ENCODE measurements at places on chromosomes 11 and 22. TPM values are rescaled to one million over a fixed set of nuclear protein-coding genes. Genes with fewer than 3 reads are reported as not detected.

DNA sequence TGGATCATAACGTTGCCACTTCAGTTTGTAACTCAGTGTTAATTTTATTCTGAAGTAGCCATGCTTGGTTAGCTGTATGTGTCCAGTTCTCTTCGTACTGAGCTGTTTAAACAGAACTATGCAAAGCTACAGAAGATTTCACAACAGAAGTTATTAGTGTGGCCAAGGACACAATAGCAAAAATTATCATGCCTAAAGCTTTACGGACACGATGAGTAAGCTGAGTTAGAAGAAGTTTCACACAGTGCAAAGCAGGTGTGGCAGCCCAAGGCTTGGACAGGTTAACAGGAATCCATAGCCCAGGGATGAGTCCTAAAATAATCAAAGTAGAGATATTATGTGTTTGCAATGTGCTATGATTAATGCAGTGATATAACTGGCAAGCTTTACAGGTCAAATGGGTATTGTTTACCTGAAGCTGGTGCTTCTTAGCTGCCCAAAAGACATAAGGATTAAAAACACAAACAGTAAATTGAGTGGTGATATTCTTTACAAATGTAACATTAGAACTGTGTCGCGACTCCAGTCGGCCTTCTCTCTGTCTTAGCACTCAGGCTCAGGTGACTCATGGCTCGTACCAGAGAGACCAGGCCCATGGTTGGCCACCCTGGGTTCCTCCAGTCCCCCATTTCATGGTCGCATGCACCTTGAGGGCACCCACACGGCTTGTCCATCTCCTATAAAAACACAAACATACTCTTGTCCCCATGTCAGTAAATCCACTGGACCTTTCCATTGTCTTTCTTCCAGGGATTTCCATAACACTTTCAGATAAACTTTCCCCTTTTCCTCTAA lies 35.5 kb upstream of the NCAM1 start:
- H3K27ac ChIP-seq: no peak overlapping the region
- DNase-seq: no peak
- H3K27me3 ChIP-seq: no peaks in the 10 kb centered on the region
- H3K4me1 ChIP-seq: no peaks in the 10 kb centered on the region
- no peaks in the 10 kb centered on the region for H3K36me3 ChIP-seq

DNA sequence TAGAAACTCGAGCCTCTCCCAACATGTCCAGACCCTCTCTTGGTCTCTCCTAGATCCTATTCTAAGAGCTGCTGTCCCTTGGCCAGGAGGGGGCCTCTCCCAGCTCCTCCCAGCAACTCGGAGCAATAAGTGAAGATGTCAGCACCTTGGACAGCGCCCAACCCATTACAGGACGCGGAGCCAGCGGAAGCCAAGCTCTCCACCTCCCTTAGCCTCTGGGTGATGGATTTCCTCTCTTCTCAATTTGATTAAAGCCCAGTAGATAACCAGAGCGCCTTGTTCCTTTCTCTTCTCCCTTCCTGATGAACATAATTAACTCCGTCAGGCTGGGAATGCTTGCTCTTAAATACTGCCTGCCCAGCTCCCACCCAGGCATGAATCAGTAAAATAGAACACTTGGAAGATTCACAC lies 26.2 kb upstream of the TPBGL start:
- no peaks in the 10 kb centered on the region for H3K4me1 ChIP-seq
- H3K36me3 ChIP-seq: no peaks in the 10 kb centered on the region
- no peak overlapping the region for H3K27ac ChIP-seq
- DNase-seq: peak; percentile 87
- peaks cover 7% of the 10 kb centered on the region for H3K27me3 ChIP-seq

DNA sequence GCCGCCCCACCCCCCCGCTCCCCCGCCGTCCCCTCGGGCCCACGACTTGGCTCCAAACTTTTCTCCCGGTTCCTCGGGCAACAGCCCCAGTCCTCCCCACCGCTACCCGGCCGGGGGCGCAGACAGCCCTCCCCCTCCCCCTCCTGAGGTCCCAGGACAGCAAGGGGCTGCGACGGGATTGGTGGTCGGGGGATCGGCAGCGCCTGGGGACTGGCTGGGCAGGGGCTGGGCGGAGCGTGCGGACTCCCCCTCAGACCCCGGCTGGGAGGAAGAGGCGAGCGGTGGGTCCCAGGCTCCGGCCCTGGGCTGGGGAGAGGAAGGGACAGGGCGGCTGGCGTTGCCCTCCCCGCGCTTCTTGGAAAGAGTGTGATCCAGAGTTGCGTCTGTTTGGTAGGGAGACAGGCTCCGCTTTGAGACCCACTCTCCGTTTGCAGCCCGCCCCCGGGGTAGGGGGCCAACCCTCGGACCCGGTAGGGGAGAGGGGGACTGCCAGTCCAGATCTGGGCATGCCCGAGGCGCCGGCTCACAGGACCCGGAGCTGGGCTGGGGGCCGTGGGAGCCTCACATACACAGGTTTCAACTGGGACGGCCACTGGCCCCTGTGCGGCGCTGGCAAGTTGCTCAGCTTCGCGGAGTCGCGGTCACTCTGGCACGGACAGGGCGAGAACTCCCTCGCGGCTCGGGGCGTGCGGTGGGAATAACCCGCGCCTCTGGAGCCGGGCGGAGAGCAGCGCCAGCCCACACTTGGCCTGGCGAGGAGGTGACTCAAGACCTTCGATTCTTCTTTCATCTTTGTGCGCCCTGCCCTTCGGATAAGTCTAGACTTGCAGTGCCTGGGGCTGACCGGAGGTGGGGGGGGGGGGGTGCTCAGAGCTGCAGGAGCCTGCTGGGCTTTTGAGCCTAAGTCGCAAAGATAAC lies 999 bp downstream of the TSKU start:
- peak; percentile 95 for DNase-seq
- H3K27me3 ChIP-seq: no peaks in the 10 kb centered on the region
- H3K36me3 ChIP-seq: no peaks in the 10 kb centered on the region

GRCh38 chr22:49408102-49408836 lies 419.4 kb downstream of the BRD1 start:
- H3K36me3 ChIP-seq: no peaks in the 10 kb centered on the region
- no peaks in the 10 kb centered on the region for H3K4me1 ChIP-seq
- H3K4me3 ChIP-seq: no peak overlapping the region
- no peak overlapping the region for H3K27ac ChIP-seq
- no peak for DNase-seq

DNA sequence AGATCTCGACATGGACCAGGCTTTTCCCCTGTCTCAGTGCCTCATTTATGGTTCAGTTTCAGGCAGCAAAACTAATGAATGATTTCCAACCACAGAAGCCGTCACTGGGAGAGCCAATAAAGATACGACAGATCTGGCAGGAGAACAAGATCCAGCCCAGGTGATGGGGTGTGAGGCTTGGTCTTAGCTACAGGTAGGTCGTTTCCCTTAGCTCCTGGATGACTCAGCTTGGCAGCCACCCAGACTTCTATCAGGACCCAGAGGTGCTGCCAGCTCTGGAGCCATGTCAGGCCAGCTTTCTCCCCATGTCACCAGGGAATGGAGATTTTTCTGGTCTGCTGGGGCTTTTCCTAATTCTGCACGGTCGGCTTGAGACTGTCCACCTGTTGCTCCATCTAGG lies 36.3 kb upstream of the APOBEC3A start:
- peaks cover 23% of the 10 kb centered on the region for H3K27me3 ChIP-seq
- DNase-seq: no peak
- H3K27ac ChIP-seq: no peak overlapping the region
- H3K4me3 ChIP-seq: no peak overlapping the region
- H3K4me1 ChIP-seq: peaks cover 21% of the 10 kb centered on the region

GRCh38 chr22:42439821-42440674 lies 7.8 kb upstream of the NFAM1 start:
- peak overlapping the region; percentile 40 for H3K4me3 ChIP-seq
- H3K27ac ChIP-seq: no peak overlapping the region
- no peaks in the 10 kb centered on the region for H3K36me3 ChIP-seq
- peak; percentile 61 for DNase-seq
- H3K27me3 ChIP-seq: 0 out of 2 replicates have a peak, but pooled peaks cover under 1% of the 10 kb centered on the region

- no peaks in the 10 kb centered on the region for H3K27me3 ChIP-seq
- peak overlapping the region; percentile 90 for H3K4me3 ChIP-seq
- no peaks in the 10 kb centered on the region for H3K36me3 ChIP-seq
- no peak for DNase-seq
- peaks cover 6% of the 10 kb centered on the region for H3K4me1 ChIP-seq
These were observed 1.2 kb downstream of the SLC37A4 start for GRCh38 chr11:119029340-119030028.

- H3K27ac ChIP-seq: no peak within 1 kb of the TSS
- H3K4me1 ChIP-seq: no peaks in the 10 kb centered on the region
- peak; percentile 52 for DNase-seq
- H3K36me3 ChIP-seq: no peaks in the 10 kb centered on the region
- peaks cover 14% of the 10 kb centered on the region for H3K27me3 ChIP-seq
These were observed at the start of gene P2RY2 for GRCh38 chr11:73218106-73218829. P2RY2 (plus strand) TSS chr11:73218281; CDS start chr11:73234160, 15,879 bp downstream.

GRCh38 chr22:43883012-43883661 lies 8.7 kb downstream of the PNPLA5 start:
- no peak overlapping the region for H3K27ac ChIP-seq
- no peaks in the 10 kb centered on the region for H3K36me3 ChIP-seq

DNA sequence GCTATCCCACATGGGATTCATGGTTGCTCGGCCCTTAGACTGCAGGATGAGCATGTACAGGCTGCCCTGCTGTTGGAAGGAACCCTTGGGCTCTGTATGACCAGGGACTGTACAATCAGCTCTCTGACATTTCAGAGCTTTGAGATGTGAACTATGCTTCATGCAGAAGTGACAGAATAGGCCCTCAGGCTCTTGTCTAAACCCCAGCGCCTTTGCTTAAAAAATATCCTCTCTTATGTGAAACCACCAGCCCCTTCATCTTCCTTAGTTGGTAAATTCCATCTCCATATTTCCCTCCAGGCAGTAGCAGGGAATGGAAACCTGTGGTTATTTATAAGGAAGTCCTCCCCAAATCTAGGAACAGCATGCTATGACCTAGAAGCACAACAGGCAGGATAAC lies 78.9 kb upstream of the PLET1 start:
- no peak overlapping the region for H3K27ac ChIP-seq
- no peaks in the 10 kb centered on the region for H3K36me3 ChIP-seq
- no peaks in the 10 kb centered on the region for H3K27me3 ChIP-seq
- DNase-seq: no peak

DNA sequence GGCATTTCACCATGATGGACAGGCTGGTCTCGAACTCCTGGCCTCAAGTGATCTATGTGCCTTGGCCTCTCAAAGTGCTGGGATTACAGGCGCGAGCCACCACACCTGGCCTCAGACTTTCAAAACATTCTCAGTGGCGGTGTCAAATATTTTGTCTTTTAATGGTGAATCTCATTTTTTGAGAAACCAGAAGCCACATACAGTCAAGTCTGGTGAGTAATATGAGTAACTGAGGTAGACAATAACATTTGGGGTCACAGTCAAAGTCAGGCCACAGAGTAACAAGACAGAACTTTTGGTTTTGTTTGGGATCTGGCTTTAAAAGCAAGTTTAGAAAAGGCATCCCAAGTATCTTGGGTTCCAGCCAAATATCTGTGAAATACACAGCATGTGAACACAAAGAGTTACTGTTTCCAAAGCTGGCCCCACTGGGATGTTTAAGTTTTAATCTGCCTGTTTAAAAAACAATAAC lies 5.6 kb upstream of the TMA7B start:
- peak; percentile 60 for DNase-seq
- H3K4me3 ChIP-seq: no peak overlapping the region
- no peak overlapping the region for H3K27ac ChIP-seq
- 0 out of 2 replicates have a peak, but pooled peaks cover 9% of the 10 kb centered on the region for H3K27me3 ChIP-seq
- no peaks in the 10 kb centered on the region for H3K4me1 ChIP-seq

DNA sequence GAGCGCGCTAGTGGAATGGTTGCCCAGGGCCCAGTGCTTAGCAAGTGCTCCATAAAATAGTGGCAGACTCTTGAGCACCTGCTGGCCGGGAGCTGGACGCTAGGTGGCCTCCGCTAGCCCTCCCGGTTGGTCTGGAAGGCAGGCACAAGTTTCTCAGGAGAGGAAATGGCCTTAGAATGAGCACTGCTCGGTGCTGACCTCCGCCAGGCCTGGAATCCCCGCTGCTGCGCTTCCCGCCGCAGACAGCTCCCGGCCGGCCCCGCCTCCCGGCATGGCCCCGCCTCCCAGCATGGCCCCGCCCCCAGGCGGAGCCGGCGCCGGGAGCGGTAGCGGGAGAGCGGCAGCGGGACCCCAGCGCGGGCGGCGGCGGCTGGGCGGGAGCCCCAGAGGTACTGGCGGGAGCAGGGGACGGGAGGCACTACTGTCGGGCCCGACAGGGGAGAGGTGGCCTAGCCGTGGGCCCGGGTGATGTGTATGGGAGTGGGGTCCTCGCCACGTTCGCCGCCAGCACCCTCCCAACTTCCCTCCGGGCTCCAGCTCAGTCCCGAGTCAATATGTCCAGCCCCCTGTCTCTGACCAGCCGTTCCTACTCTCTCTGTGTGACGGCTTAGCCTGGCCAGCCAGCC lies at the start of gene SIPA1:
Gene SIPA1 (plus strand): TSS at position 308 of the 626 bp plus-strand sequence. CDS start 2,821 bp downstream, outside the sequence.
- peak within 1 kb of the TSS; percentile 76 for H3K4me3 ChIP-seq
- peak; percentile 88 for DNase-seq
- no peaks in the 10 kb centered on the region for H3K27me3 ChIP-seq

DNA sequence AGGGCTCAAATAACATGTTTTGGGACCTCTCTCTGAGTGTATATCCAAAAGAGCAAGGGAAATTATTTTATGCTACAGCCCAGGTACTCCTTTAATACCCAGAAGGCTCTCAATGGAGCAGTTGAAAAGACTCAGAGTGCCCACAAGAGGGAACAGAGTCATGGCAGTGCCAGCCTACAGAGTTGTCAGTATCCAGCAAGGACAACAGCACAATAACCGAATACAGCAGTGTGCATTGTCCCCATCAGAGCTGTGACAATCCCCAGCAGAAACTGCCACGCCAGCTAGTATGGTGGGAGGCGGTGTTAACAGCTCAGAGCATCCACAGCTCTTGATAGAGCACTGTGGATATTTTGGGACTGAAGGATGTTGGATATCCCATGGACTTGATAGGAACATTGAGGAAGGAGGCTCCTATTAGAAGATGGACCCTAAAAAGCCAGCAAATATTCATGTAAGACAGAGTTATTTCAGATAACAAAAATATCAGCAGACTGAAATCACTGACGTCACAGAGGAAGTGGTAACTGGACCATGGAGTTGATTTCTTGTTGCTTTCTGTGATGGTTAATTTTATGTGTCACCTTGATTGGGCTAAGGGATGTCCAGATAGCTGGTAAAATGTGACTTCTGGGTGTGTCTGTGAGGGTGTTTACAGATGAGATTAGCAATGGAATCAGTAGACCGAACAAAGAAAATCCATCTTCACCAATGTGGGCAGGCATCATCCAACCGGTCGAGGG lies 17.7 kb upstream of the PAFAH1B2 start:
- no peak overlapping the region for H3K4me3 ChIP-seq
- H3K36me3 ChIP-seq: no peaks in the 10 kb centered on the region
- H3K27ac ChIP-seq: no peak overlapping the region
- 0 out of 2 replicates have a peak, but pooled peaks cover 2% of the 10 kb centered on the region for H3K4me1 ChIP-seq

- no peaks in the 10 kb centered on the region for H3K36me3 ChIP-seq
- H3K27me3 ChIP-seq: no peaks in the 10 kb centered on the region
- H3K4me3 ChIP-seq: no peak overlapping the region
- DNase-seq: no peak
These were observed 2.8 kb upstream of the ACR start for GRCh38 chr22:50734986-50735738.

Gene TBC1D10A
- 22.3 TPM for polyA plus RNA-seq

Gene MISFA
- 1.8 TPM for polyA plus RNA-seq

Gene IGSF22
- polyA plus RNA-seq: not detected

Gene TRIM6
- polyA plus RNA-seq: 1.9 TPM
